ENCODE measurements at places on chromosomes 7 and 10. TPM values are rescaled to one million over a fixed set of nuclear protein-coding genes. Genes with fewer than 3 reads are reported as not detected.

DNA sequence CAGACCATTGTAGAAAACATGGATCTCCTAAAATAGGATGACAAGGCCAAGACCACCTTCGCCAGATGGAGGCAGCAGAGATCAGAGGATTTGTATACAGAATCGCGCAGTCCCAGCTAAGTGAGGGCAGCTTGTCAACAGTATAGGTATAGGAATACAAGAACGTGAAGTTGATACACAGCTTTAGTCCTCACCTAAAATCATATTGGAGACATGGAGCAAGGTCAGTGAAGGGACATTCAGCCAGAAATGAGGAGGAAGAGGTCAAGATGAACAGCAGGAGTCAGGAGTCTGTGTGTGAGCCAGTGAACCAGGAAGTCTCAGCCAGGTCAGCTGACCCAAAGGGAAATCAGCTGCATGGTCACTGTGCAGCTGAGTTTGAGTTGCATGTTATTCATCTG lies 263.4 kb upstream of the PRKCQ start:
- DNase-seq: no peak

DNA sequence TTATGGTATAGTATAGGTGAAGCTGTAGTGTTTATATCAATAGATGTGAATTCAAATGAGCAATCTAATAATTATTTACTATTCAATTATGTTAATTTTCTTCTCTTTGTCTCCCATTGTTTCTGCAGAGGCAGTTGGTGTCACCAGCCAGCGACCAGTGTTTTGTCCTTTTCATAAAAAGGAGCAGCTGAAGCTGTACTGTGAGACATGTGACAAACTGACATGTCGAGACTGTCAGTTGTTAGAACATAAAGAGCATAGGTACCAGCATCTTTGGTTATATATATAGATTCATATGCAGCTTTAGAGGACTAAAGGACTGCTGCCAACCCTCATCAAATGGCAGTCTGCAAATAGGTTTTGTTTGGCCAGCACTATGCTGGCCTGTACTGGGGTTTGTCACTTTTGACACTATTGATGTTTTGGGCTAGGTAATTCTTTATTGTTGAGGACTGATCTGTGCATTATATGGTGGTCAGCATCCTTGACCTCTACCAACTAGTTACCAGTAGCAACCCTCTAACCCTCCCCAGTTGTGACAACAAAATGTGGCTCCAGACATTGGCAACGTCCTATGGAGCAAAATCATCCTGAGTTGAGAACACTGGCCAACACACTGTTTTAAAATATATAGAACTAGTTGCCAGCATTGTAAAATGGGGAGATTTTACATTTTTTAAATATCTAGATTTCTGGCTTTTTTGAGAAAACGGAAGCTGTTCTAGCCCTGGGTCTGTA lies 59.2 kb downstream of the TRIM24 start:
- no peak for DNase-seq

- no peak for DNase-seq
Observed at GRCh38 chr10:90326498-90327267, 531.2 kb downstream of the HTR7 start.

- peak; percentile 91 for DNase-seq
Observed at GRCh38 chr7:134885967-134886352, 100.3 kb upstream of the AGBL3 start.

- DNase-seq: no peak
Observed at GRCh38 chr10:34217524-34217923, 597.6 kb downstream of the PARD3 start.

The MSMB gene
- total RNA-seq: not detected

DNA sequence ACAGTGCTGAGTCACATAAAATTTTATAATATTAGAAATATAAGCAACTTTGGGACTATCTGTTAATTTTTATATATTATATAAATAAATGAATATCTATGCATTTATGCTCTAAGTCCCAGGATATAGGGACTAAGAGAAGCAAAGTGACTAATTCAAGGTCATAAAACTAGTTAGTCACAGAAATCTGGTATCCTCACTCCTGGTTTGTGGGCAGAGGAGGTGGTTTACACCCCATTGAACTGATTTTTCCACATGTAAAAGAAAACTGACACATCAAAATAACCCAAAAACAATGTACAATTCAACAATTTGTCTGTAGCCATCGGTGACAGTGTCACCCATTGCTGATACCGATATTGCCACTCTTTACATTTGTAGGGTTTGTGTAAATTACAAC lies 3.0 kb downstream of the PCLO start:
- no peak for DNase-seq

GRCh38 chr7:131359136-131359776 lies 31.6 kb downstream of the MKLN1 start:
- no peak for DNase-seq
